ENCODE measurements at places on chromosomes 12 and 14.
A peak's percentile ranks its signal among the peaks of the same experiment; 100 is the strongest.

- no peak for DNase-seq
These were observed 185.6 kb upstream of the NAV3 start for GRCh38 chr12:77644915-77645605.

DNA sequence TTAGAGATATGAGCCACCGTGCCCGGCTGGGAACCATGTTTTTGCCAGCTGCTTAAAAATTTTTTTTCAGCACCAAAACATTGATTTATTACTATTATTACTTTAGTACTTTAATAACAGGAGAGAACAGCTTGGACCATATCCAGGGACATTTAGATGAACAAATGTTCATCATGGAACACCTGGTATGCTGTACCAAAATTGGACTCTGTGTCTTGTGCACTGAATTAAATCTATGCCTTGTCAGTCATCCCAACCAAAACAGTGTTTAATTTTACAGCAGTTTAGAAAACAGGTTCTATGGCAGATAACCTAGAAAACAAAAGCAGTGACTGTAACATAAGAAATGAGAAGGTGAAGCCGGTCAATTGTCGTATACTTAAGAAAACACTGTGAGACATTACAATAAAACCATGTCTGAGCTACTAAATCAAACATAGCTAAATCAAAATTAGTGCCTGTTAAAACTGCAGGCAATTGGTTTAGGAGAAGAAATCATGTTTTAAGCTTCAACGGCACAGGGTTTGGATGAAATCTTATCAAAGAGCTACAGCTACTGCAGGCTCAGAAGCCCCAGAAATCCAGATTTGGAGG lies 58.2 kb upstream of the PYGL start:
- DNase-seq: no peak

- DNase-seq: no peak
These were observed 151.7 kb downstream of the NUAK1 start for GRCh38 chr12:105986779-105987684.

GRCh38 chr14:87080146-87080545 lies 912.8 kb downstream of the GALC start:
- no peak for DNase-seq

DNA sequence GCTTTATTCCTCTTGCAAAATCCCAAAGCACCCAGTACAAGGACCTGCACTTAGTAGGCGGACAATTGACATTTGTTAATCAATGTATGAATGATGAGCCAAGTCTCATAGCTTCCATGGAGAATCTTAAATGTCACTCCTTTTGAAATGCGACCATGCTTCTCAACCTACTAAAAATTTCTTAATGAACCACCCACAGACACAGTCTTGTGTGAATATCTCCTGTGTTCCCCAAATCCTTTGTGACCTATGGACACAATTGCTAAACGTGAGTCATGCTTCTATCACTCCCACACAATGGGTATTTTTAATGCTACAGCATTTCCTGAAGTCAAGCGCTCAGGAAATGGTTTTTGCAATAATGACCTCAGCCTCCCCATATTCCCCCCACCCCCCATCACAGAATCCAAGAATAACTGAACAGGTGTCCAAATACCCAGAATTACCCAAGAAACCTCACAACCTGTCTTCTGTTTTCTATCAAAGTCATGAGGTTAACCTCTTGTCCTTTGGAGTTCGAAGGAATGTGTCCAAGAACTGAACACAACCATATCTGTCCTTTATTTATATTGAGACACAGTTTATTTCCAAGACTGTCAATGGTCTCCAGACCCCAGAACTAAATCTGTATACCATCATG lies 163.6 kb upstream of the PLEKHG7 start:
- DNase-seq: no peak

- no peak for DNase-seq
These were observed 168.1 kb upstream of the NOVA1 start for GRCh38 chr14:26765768-26766520.

DNA sequence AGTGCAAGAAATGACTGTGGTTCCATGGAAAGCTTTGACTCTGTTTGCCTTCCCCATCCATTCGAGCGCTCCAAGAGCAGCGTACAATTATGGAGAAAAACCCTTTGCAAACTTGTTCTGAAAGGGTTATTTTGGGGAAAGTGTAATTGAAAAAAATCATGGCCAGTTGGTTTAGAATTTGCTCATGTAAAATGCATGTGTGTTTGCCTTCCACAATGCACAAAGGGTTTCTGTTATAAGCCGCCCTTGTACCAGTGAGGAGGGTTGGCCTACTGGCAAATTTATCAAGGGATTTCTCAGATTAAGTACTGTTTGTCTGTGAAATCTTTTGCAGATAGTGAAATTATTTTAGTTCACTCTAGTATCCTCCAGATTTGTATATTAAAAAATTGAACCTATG lies 62.7 kb upstream of the PELI2 start:
- no peak for DNase-seq

GRCh38 chr12:52147964-52148463 lies 43.8 kb downstream of the KRT80 start:
- DNase-seq: no peak

- DNase-seq: no peak
These were observed 57.1 kb upstream of the MDM1 start for GRCh38 chr12:68389305-68389704.

DNA sequence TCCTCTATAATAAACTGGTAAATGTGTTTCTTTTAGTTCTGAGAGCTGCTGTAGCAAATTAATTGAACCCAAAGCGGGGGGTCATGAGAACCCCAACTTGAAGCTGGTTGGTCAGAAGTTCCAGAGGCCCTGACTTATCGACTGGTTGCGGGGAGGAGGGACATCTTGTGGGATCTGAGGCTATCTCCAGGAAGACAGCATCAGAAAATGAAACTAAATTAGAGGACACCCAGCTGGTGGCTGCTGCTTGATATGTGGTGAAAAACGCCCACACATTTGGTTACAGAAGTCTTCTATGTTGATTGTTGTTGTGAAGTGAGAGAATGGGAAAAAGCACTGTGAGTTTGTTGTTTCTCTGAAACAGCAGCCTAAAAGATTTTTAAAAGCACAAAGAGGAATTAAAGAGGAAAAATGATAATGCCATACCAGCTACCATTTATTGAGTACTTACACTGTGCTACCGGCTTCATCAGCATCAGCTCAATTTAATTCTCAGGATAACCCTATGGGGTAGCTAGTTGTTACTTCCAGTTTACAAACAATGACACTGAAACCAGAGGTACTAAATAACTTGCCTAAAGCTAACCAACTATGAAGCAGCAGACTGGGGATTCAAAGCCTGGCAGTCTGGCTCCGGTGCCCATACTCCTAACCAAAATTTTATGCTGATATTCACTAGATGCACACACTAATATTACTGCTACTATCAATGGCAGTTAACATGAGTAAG lies 24.3 kb downstream of the DDX24 start:
- DNase-seq: peak; percentile 7

DNA sequence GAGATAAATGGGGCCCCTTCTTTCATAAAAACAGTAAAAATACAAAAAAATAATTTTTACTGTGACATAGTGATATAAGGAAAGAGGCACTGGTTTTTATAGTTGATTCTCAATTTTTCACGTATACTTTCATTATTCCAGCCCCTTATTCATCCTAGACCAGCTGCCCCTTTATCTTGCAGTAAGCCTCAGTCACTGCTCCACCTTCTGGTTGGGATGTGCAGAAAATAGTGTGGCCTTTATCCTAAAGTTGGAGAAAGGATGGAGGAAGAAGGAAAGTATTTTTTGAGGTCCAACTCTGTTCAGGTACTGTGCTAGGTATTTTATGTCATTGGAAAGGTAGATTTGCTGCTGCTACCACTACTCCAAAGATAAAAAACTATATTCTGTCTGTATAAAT lies 172.7 kb downstream of the ANO6 start:
- DNase-seq: no peak

- no peak for DNase-seq
These were observed 8.1 kb downstream of the OSBPL8 start for GRCh38 chr12:76551482-76551888.

DNA sequence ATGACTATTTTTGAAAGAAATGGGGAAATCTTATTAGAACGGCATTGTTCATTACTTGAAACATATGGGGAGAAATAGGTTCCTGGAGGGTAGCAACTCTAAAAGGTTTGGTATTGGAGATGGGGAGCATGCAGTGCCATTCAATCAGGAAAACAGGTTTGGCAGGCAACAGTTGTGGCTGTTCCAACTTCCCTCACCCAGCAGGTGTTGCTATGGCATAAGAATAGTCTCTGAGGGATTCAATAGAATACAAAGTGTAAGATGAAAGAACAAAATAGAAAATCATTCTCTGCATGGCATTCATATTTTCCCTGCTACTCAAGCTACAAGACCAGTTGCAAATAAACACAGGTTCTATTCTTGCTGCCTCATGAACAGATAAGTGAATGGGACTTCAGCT lies 393.3 kb upstream of the RPL10L start:
- no peak for DNase-seq

- no peak for DNase-seq
These were observed 285.8 kb downstream of the ADGRD1 start for GRCh38 chr12:131239384-131240094.
